ENCODE measurements at places on chromosomes 6 and 20. TPM values are rescaled to one million over a fixed set of nuclear protein-coding genes. Genes with fewer than 3 reads are reported as not detected.
A peak's percentile ranks its signal among the peaks of the same experiment; 100 is the strongest.

FAM209B gene
- total RNA-seq = not detected

SAMD5 gene
- 0.62 TPM for total RNA-seq

HLA-DQB2 gene
- not detected for total RNA-seq

CCN2 gene
- total RNA-seq = 44.5 TPM

TXLNB gene
- total RNA-seq = 0.10 TPM

DNAAF9 gene
- 3.0 TPM for total RNA-seq

DNA sequence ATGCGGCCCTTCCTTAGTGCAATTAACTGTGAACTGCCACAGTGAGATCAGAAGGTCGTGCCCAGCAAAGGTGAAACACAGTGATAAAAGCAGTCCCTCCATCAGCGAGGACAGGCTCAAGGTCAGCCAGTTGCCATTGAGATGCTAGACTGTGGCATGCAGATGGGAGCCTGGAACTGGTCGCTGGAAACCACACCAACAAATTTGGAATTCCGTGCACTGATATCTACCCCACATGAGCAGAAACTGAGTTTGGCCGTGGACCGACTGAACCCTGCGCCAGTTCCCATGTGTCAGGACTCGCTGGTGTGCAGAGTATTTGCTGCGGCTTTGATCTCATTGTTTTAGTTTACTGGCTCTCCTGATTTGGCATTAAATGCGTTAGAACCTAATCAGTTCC lies 125.6 kb upstream of the QKI start:
- DNase-seq = no peak

DNA sequence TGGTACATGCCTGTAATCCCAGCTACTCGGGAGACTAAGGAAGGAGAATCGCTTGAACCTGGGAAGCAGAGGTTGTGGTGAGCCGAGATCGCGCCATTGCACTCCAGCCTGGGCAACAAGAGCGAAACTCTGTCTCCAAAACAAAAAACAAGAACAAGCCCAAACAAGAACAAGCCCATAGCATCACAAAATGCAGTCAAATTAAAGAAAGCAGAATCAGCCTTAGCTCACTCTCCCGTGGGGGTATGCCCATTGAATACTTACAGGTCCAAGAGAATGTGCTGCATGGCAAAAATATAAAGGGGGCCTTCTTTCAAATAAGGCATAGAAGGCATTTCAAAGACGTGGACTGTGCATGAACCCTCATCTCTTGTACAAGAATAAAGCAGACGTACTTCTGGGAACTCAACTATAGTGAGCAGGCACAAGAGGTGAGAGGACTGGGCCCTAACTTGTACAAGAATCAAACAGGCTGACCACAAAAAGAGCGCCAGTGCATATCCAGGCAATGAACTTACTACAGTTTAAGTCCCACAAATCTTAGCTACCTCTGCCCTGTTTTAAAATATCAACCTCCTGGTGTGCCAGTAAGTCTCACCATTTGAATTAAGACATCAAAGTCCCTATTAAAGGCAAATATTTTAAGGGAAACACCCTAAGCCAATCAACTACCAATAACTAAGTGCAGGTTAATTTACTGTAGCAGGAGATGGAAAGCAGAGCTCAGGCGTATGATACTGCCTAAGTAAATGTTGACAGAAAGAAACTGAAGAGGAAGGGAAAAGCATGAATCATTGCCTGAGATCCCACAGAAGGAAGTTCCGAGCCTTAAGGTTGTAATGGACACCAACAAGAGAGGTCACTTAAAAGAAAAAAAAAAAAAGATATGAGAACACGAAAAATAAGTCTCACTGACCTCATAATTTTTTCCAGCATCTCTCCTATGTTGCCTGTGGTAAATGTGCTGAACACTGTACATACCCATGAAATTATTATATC lies 37.4 kb downstream of the TOMM6 start:
- no peak for DNase-seq

DNA sequence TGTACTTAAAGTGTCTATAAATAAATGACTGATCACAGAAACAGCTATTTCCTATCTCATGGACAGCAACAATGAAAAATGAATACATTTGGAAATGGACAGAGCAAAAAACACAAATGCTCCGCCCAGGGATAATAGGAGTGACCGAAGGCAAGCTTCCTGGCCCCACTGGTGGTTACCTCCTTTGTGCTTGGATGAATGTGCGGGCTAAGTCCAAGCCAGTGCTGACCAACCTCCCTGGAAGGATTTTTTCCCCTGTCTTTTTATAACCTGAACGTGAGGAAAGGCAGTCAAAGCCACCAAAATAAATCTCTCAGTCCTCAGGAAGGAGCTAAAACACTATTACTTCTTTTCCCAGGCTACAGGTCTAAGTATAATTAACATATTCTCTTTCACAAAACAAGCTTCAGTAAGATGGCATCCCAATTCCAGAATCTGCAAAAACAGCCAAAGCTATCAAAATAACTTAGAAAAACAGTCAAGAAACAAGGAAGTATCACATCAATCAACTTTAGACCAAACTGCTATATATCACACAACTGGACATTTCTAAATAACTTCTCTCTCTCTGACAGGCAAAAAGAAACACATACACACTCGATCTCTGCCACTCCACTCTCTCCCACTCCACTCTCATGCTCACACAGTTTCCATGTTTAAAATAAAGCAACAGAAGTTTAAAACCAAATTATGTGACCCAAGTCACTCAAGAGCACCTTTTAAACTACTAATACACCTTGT lies 10.0 kb downstream of the KIF16B start:
- DNase-seq = no peak

GRCh38 chr6:138647006-138647405 lies 126.6 kb upstream of the CCDC28A start:
- peak; percentile 89 for DNase-seq

DNA sequence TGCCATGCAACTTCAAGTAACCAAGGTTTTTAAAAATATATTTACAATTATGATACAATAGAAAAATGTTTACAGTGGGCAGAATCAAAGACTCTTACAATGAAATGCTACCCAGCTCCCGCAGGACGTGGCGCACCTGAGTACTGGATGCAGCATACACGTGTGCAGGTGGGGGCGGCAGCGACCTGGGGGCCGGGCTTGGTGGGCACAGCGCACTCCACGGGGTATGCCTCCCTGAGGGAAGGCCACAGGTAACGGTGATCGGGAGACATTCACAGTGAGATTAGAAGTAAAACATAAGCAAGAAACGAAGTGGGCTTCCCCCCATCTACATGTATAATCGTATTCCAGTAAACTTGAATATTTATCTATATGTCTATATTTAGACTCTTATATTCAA lies 54.2 kb downstream of the WDR27 start:
- no peak for DNase-seq

- peak; percentile 44 for DNase-seq
These were observed 872 bp upstream of the RBM39 start for GRCh38 chr20:35742741-35743523.

DNA sequence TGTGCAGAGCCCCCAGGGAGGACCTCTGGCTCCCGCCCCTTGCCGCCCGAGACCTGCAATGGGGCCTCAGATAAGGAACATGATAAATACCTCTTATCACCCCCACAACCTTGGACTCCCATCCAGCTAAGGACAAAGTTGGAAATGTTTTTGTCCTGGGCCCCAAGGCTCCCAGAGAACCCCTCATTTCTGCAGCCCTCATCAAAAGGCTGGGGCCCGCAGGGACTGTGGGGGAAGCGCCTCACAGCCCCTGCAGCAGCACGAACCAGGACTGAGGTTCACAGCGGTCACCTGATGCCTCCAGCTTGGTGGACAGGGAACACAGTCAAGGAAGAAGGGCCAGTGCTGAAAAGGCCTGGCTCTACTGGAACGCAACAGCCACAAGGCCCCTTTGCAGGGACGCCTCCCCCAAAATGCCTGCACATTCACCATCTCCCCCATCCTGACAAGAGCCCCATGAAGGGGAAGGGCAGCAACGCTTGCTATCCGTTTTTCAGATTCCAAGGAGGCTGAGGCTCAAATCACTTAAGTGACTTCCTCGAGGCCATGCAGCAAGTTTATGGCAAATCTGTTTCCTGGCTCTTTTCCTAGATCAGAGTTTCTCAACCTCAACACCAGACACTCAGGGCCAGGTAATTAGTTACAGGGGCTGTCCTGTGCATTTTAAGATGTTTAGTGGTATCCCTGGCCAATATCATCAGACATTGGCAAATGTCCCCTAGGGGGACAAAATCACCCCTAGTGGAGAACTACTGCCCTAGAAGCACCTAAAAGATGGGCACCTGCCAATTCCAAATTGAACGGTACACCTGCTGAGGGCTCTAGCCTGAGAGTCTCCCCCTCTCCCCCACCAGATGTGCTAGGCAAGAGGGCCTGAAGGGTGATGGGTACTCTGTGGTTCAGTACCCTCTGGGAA lies 10.6 kb downstream of the TFEB start:
- no peak for DNase-seq

DNA sequence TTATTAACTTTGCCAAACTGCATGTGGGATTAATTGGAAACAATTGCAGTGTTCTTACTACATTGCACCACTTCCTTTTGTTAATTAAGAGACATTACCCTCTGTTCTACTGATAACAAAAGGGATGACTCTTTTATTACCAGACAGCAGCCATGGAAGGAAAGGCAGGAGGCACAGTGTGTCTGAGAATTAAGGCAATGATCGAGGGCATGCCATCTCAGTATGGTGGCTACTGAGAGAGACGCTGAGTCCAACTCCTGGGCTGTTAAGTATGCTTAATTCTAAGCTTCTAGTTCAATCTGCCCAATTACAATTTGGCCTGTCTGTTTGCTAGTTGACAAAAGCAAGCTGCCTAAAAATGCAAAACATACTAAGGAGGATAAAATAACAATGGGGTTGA lies 227.4 kb downstream of the PHACTR1 start:
- DNase-seq = no peak

DNA sequence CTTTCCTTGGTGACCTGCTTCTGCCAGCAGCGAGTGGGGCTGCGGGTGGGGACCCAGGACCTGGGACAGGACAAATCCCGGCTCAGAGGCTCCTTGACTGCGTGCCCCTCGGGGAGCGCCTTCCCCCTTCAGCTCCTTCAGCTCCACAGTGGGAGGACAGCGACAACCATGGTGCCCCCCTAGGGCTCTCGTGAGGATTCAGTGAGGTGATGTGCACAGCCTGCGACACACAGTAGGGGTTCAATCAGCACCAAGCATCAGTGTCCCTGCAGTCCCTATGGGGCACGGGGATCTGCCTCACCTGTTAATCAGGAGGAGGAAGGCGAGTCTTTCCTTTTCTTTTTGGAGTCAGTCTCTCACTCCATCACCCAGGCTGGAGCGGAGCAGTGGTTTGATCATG lies 209.2 kb downstream of the PREX1 start:
- DNase-seq = no peak

GRCh38 chr6:42808492-42809483 lies 26.9 kb downstream of the BICRAL start:
- no peak for DNase-seq

- DNase-seq = peak; percentile 99
These were observed 41.2 kb downstream of the TRAF3IP2 start for GRCh38 chr6:111564482-111564945.

DNA sequence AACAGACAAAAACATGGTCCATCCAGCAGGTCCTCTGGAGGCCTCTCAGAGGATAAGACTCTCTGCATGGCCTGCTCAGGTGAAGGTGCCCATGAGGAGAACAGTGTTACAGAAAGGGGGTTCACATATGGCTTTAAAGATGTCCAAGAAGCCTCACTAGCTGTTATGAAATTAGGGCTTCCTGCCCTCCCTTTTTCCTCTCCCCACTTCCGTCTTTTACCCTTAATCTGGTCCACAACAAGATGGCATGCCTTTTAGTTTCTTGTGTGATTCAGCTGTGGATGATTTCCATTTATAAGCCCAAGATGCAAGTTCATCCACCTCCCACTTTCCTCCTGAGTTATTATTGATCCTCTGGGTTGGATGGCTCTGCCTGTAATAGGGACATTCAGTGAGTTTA lies 14.0 kb downstream of the GCNT2 start:
- no peak for DNase-seq
